ENCODE measurements at places on chromosomes 3 and 15.
A peak's percentile ranks its signal among the peaks of the same experiment; 100 is the strongest.

GRCh38 chr15:52710050-52710707 lies 31.0 kb upstream of the ATOSA start:
- peak; percentile 8 for DNase-seq

GRCh38 chr3:170128259-170128976 lies 53.1 kb downstream of the PHC3 start:
- DNase-seq = peak; percentile 84

DNA sequence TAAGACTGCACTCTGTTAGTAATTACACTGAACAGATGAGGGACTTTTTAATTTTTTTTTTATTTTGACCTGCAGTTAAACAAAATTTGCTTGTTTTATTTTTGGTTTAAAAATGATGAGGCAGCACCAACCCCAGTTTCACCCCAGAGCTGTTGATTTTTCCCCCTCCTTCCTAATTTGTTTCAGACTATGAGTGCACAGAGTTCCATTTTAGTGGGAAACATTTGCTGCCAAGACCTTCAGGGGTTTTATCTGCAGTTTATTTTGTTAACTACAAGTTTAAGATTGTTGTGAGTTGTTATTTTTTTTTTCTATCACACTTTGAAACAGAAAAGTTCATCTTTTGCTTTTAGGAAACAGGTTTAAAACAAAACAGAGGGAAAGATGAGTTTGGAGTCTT lies 455.9 kb upstream of the NR2F2 start:
- no peak for DNase-seq

- no peak for DNase-seq
These were observed 202.8 kb downstream of the CADPS start for GRCh38 chr3:62672270-62672987.

- DNase-seq = no peak
These were observed 73.4 kb upstream of the SLC2A2 start for GRCh38 chr3:171099911-171100310.

- peak; percentile 26 for DNase-seq
These were observed 49.9 kb downstream of the TRANK1 start for GRCh38 chr3:36894914-36895313.
